Activated CD4-positive, alpha-beta T cell treated with anti-CD3 and anti-CD28 coated beads for 1 hour (primary cell): ENCODE measurements at places on chromosomes 16 and 17.

DNA sequence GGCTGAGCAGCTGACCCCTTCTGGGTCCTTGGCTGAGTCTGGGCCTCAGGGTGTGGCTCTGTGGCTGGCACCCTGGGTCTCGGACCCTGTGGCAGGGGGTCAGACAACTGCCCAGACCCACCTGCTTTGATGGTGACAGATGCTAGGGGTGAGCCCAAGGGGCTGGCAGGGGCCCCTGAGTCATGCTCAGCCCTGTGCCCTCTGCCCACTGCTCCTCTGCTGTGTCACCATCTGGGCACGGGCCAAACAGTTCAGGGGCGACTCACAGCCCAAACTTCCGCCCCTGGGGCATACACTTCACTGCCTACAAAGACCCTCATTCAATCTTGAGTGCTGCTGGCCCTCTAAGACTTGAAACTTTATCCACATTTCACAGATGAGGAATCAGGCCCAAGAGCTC lies 5.7 kb downstream of the ADGRG1 start:
- DNase-seq: no peak

DNA sequence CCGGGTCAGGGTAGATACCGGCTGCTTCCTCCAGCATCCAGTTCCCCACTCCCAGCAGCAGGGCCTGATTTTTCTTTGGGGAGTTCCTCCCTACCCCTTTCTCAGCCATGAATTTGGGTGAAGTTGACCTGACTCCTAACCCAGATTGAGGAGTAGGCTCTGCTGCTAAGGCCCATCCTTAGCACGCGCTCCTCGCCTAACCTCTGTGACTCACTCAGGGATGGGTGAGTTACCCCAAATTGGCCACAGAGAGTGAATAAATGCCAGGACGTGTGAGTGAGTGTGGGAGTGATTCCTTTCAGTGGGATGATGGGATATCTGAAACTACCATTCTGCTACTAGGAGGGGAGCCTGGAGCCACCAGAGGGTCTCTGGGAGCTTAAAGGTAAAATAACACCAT lies 28.9 kb upstream of the ABCC12 start:
- DNase-seq: no peak

DNA sequence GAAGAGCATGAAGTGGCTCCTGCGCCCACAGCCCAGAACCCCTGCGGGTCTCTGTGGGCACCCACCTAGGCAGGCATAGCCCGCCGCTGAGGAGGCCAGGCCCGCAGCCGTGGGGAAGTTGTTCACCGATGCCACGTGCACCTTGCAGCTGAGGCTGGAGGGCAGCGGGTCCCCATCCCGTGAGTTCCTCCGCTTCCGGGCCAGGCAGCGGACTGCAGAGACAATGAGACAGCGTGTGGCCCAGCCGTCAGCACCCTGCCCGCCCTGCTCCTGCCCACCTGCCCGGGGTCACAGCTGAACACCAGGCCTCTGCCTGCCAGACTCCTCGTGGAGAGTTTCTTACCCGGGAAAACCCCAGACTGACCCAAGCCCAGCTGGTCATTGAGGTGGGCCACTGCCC lies 5.5 kb downstream of the MVD start:
- DNase-seq: no peak

DNA sequence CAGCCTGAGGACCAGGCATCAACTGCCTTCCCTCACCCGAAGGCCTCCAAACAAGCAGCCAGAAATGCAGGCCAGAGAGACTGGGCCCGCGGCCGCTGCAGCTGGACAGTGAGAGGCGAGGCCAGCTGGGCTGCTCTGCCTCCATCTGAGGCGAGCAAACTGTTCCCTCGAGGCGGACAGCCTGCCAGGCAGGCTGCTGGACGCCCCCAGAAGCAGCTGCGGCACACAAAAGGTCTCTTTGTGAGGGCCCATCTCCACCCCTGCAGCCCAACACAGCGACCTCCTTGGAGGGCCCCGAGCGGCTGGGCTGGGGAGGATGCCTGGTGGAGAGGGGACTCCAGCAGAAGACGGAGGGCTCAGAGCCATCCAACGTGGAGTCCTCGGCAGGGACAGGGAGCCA lies 4.7 kb downstream of the CORO7 start:
- DNase-seq: no peak

DNA sequence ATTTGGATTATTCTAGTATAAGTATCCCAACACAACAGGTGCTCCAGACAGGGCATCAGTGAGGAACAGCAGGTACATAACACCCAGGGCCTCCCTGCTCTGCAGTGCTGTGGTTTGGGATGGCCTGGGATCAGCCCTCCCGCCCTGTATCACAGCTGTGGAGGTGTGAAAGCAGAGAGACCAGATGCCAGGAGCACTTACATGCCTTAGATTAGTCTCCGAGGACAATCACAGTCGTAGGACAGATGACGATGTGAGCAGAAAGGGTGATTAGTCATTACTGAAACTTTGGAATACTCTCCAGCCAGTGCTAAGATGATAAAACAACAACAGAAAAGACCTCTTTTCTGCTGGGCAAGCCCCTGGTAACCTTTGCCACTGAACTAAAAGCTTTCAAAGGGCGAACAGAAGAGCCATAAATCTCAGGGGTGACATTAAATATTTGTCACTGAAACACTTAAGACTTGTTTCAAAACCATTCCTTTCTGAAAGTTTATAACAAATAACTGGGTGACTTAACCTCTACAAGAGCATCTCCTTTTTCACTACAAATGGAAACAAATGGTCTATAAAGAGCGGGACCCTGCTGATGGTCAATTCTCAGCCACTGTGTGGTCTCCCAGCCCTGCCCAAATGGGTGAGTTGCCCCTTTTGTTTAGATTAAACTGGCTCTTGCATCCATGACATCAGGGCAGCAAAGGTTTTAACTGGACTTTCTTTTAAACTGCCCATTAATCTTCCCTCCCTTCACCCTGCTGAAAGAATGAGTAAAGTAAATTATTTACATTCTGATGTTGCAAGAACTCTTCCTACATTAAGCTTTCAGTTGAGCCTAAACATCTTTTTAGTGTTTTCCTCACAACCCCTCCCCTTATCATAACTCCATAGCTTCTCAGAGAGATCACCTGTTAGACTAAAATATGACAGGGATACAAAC lies 183.1 kb upstream of the COX10 start:
- no peak for DNase-seq

DNA sequence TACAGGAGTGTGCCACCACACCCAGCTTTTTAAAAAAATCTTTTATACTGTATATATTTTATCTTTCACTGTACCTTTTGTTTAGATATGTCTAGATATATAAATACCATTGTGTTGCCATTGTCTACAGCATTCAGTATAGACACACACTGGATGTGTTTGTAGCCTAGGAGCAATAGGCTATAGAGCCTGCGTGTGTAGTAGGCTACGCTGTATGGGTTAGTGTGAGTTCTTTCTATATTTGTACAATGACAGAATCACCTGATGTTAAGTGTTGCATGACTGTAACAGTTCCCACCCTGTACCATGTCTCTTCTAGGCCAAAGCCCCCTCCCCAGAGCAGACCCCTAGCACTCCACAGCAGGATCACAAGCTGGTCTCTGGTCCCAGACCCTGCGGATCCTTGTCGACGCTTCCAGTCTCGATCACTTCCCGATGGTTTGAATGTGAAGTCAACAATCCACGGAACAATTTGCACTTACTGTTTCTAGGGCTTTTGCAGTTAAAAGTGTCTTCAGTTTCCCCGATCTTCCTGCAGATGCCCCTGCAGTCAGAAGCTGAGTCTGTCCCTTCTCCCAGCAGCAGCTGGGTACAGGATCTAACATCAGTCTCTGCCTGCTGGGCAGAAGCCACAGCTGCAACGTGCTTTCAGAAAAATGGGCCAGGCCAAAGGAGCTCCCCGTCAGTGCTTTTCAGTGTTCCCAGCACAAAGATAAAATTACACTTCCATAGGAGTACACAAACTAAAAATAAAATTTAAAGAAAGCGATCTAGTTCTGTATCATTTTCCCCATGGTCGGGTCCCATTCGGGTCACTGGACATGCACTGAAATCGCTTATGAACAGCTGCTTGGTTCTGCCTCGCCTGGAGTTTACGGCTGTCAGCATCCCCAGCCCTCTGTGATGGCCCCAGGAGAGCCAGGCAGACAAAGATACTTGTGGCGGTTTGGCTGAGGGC lies 35.4 kb downstream of the ADAM11 start:
- DNase-seq: no peak

DNA sequence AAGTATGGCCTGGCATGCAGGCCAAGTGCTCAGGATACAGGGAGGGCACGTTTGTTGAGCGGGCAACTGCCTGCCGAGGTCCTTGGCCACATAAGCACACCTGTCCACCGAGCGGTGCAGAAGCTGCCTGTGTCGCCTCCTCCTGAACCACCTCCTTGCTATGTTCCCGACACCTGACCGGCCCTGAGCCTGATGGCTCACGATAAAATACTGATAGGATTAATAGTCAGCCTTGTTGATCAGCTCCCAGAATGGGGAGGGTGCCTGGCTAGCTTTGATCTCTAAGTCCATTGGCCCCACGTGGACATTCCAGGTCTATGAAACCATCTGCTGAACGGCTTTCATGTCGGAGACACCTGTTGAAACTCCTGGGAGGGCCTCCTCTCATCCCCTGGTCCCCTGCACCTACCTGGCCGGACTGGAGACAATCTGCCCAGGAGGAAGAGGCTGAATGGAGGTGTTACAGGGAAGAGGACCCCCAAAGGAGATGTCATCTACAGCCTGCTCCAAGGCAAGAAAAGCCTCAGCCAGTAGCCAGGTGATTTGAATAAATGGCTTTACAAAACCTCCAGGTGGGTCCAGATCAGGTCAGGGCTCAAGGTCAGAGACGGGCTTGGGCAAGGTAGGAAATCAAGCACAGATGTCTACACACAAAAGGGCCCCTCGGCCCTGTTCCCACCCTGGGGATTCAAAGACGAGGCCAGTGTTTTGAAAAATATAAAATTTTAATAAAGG lies 33.4 kb downstream of the AXIN2 start:
- no peak for DNase-seq

DNA sequence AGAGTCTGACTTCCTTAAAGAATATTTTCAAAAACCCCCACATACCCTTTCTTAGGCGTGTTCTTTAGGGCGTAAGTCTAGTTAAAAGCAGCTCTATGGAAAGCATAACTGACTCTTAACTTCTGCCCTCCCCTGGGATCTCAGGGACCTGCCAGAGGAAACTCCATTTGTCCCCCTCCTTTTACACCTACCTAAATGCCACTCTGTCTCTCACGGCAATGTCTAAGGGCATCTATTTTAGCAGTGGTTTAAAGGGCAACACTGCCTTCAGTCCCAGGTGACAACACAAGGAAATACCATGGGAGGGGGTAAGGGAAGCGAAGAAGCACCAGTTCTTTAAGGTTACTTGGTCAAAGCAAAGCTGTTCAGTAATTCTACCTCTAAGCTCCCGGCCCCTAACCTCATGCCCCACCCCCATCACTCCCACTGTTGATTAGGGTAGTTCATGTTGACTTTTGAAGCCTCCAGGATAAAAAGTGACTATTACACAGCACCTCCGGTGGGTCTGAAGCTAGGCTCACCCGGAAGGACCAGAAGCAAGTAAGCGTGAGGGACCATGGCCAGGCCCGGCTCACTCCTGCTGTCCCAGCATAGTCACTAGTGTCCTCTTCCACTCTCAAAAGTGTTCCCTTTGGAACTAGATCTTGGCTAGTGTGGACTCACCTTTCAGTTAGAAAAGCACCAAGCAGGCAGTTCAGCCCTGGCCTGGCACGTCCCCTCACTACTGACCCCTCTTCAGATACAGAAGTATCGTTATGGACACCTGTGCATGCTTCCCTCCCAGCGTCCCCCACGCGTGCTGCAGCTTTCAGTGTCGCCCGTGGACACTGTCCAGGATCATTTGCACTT lies 47.1 kb downstream of the CYTH1 start:
- no peak for DNase-seq

DNA sequence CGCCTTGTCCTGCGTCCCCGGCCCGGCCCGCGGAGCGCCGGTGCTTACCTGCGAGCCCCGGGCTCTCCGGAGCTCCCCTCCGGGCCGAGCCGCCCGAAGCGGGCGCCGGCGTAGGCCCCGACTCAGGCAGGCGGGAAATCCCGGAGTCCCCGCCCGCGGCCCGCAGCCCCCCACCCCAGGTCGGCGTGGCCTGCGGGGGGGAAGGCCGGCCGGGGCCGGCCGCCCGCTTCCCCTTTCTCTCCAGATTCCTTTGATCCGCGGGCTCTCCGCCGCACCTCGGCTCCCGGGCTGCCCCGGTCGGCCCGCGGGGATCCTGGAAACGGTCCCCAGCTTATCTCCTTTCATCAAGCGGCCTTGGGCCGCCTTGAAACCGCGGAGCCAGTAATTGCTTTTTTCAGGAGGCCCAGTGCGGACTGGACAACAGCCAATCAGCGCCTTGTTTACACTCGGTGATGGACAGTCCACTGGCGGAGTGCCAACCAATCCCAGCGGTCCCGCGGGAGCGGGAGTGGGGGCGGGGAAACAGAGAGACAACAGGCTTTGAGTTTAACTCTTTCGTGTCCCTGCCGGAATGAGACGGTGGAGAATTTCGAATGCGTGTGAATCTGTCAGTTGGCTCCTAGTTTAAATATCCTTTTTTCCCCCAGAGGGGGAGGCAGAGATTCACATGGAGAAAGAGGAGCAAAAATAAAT lies 1.4 kb upstream of the BAHCC1 start:
- DNase-seq: no peak

DNA sequence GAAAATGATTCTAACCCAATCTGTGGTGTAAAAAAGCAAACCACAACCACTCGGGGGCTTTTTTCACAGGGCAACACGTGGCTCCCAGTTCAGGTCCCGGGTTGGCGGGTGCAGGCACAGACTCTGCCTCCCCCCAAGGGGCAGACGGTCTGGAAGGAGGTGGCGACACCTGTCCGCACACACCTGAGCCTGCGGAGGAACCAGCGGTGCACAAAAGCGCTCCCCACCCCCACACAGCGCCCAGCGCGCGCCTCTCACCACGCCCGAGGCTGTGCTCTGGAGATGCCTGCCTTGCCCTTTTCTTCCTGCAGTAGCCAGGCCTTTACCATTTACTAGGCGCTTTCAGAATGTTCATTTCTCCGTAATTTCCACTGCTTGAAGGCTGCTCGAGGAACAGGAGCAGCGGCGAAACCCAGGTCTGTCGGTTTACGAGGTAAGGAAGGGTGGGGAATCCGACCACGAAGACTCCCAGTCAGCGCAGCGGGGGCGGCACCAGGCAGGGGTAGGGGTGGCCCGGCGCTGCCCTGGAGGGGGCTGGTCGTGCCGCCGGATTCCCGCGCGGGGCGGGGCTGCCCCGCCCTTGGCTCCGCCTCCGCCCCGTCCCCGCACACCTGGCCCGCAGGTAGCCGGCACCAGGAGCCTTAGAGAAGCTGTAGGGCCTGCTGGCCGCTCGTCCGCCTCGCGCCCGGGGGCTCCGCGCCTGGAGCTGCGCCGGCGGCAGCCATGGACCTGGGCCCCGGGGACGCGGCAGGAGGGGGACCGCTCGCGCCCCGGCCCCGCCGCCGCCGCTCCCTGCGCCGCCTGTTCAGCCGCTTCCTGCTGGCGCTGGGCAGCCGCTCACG lies at the start of gene USP43:
TSS of gene USP43 (plus strand) at position 608 of the 842 bp plus-strand sequence. CDS start at position 724, 116 bp downstream.
- DNase-seq: no peak

- no peak for DNase-seq
Measured at GRCh38 chr17:81309140-81309858, 14.2 kb upstream of the SLC38A10 start.

- no peak for DNase-seq
Measured at GRCh38 chr17:52828621-52829020, 670.1 kb upstream of the CA10 start.
